EH (cell line): ENCODE measurements at places on chromosomes 6 and 20.

- peak; percentile 68 for DNase-seq
Observed at GRCh38 chr20:7859356-7859802, 80.9 kb downstream of the HAO1 start.

GRCh38 chr6:104400844-104401243 lies 458.9 kb downstream of the HACE1 start:
- no peak for DNase-seq

GRCh38 chr6:146358431-146359046 lies 185.1 kb upstream of the RAB32 start:
- peak; percentile 73 for DNase-seq

DNA sequence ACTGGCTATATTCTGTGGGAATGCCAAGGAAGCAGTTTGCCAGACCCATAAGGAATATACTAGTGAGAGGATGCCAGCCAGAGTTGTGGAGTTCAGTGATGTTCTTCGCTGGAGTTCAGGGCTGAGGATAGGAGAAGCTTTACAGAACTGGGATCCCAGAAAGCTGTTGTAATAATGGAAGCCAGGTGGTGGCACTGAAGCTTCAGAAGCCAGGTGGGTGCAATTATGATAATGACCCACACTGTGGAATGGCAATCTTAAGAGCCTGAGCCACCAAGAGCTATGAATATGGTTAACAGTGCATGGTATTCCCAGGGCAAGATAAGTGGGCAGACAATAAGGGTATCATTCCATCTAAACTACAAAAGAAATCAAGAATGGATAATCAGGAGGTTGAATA lies 25.1 kb upstream of the ENPP1 start:
- DNase-seq = no peak

- no peak for DNase-seq
Observed at GRCh38 chr6:91506509-91506908, 919.6 kb upstream of the MAP3K7 start.

GRCh38 chr6:14516956-14517355 lies 399.4 kb downstream of the CD83 start:
- no peak for DNase-seq

- DNase-seq = peak; percentile 68
Observed at GRCh38 chr6:75882734-75883133, 133.7 kb downstream of the MYO6 start.

GRCh38 chr6:169843991-169844390 lies 92.6 kb downstream of the ERMARD start:
- no peak for DNase-seq

GRCh38 chr20:36827541-36828279 lies 48.2 kb upstream of the TLDC2 start:
- DNase-seq = peak; percentile 34

GRCh38 chr6:30321692-30322388 lies 4.9 kb upstream of the TRIM39 start:
- peak; percentile 29 for DNase-seq

- peak; percentile 11 for DNase-seq
Observed at GRCh38 chr20:23125625-23126191, 39.6 kb upstream of the CD93 start.

DNA sequence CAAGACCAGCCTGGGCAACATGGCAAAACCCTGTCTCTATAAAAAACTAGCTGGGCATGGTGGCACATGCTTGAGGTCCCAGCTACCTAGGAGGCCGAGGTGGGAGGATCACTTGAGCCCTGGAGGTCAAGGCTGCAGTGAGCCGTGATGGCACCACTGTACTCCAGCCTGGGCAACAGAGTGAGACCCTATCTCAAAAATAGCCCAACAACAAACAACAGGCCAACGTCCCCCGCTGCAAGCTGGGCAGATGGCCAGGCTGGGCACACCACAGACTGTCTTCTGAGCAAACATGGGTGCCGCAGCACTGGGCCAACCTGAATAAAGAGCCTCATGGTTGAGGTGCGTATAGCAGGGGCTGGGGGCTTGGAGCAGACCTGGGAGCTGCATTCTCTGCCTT lies 46.6 kb upstream of the SRF start:
- no peak for DNase-seq

GRCh38 chr20:44970243-44970757 lies 4.0 kb downstream of the STK4 start:
- no peak for DNase-seq

DNA sequence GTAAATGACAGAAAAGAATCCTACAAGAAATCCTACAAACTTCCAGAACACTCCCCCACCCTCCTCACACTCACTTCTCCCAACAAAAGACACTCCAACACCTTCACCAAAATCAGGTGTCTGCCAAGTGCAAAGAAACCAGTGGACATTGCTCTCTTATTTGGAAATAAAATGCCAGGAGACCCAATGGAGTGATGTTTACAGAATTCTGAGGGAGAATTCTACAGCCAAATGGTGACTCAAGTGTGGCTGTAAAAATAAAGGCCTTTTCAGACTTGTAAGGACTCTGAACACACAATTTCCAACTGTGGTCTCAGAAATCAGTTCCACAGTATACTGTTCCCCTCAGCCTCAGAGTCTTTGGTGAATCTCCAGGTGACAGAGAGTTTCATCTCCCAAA lies 109.6 kb upstream of the CARMIL1 start:
- DNase-seq = peak; percentile 58

- DNase-seq = peak; percentile 62
Observed at GRCh38 chr6:137112067-137112355, 61.4 kb downstream of the IL22RA2 start.

- peak; percentile 94 for DNase-seq
Observed at GRCh38 chr20:1718604-1719384, 61.2 kb upstream of the SIRPG start.

DNA sequence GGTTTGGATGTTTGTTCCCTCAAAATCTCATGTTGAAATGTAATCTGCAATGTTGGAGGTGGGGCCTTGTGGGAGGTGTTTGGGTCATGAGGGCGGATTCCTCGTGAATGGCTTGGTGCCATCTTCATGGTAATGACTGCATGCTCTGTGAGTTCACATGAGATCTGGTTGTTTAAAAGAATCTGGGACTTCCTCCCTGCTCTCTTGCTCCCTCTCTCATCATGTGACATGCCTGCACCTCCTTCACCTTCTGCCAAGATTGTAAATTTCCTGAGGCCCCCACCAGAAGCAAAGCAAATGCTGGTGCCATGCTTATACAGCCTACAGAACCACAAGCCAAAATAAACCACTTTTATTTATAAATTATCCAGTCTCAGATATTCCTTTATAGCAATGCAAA lies 250.3 kb upstream of the PLN start:
- DNase-seq = no peak

- DNase-seq = no peak
Observed at GRCh38 chr6:31502586-31502985, 4.6 kb downstream of the MICB start.

GRCh38 chr20:3603108-3603507 lies 60.1 kb downstream of the GFRA4 start:
- no peak for DNase-seq

DNA sequence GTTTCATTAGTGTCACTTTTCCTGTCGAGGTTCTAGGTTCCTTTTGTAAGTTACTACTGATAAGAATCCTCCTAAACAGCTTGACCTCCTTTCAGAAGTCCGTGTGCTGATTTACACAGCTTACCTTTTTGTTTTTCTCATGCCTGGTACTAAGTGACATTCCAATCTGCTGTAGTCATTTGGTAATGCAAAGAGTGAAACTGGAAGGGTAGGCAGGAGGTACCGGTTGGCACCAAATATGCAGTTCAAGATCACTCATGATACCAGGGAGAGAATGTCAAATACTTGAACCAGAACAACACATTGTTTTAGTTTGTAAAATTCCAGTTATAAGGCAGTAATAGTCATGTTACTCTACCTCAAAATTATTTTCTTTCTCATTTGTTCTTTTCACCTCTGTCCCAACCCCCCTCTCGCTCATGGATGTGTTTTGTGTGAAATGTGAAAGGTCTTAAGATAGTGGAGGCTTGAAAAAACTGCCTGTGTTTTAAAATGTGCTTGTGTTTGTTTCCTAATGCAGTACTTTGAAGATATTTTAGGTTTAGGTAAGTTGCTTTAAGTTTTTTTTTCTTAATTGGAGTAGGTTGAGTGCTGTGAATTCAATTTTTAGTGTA lies 23.2 kb downstream of the AFDN start:
- peak; percentile 22 for DNase-seq

- DNase-seq = no peak
Observed at GRCh38 chr6:17601386-17601703, 1.2 kb downstream of the FAM8A1 start.

GRCh38 chr6:57221936-57222742 lies at the start of gene RAB23:
Gene RAB23, minus strand, starts transcription at chr6:57222307. Its CDS starts 11,927 bp downstream, at chr6:57210380.
- peak; percentile 89 for DNase-seq

DNA sequence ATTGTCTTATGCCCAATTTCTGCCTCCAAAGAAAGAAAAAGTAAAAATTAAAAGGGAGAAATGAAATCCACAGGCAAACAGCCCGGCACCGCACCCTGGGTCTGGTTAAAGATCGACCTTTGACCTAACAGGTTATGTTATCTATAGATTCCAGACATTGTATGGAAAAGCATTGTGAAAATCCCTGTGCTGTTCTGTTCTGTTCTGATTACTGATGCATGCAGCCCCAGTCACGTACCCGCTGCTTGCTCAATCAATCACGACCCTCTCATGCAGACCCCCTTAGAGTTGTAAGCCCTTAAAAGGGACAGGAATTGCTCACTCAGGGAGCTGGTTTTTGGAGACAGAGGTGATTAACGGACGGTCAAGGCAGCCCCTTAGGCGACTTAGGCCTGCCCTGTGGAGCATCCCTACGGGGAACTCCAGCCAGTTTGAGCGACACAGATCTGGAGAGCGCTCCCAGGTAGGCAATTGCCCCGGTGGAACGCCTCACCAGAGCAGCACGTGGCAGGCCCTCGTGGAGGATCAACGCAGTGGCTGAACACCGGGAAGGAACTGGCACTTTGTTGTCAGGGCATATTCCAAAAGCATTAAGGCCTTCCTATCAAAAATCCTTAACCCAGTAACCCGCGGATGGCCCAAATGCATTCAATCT lies 12.0 kb upstream of the HFE start:
- DNase-seq = no peak

GRCh38 chr6:13452346-13453117 lies 34.9 kb downstream of the GFOD1 start:
- no peak for DNase-seq
